ENCODE measurements at places on chromosomes 11 and 22.

- no peak for DNase-seq
Measured at GRCh38 chr11:82757660-82758357, 24.1 kb upstream of the FAM181B start.

- peak; percentile 10 for DNase-seq
Measured at GRCh38 chr22:47177334-47177815, 414.9 kb downstream of the TBC1D22A start.

GRCh38 chr11:127804747-127805400, 782.5 kb downstream of the ETS1 start:
- DNase-seq: no peak

- DNase-seq: no peak
Measured at GRCh38 chr11:57419146-57419545, 7.8 kb downstream of the SLC43A3 start.

GRCh38 chr11:126561327-126561893, 205.9 kb downstream of the ST3GAL4 start:
- no peak for DNase-seq

GRCh38 chr11:100791103-100791502, 104.0 kb downstream of the ARHGAP42 start:
- no peak for DNase-seq

- DNase-seq: no peak
Measured at GRCh38 chr11:63851364-63851763, 12.5 kb downstream of the MARK2 start.

DNA sequence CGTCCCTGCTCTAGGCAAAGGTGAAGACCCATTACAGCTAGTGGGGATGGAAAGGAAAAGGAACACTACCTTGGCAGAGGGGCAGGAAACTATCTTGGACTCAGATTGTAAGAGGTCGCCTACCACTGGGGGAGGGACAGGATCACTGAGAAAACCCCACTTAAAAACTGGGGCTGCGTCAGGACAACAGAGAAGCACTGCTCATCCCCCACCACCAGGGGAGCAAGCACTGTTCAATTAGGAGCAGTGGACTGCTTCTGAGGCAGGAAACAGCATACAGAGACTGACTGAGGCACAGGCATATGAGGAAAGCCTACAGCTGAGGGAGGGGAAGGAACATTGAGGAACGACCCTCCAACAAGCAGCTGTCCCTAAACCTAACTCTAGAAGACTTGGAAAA, 20.8 kb upstream of the DLAT start:
- DNase-seq: no peak

DNA sequence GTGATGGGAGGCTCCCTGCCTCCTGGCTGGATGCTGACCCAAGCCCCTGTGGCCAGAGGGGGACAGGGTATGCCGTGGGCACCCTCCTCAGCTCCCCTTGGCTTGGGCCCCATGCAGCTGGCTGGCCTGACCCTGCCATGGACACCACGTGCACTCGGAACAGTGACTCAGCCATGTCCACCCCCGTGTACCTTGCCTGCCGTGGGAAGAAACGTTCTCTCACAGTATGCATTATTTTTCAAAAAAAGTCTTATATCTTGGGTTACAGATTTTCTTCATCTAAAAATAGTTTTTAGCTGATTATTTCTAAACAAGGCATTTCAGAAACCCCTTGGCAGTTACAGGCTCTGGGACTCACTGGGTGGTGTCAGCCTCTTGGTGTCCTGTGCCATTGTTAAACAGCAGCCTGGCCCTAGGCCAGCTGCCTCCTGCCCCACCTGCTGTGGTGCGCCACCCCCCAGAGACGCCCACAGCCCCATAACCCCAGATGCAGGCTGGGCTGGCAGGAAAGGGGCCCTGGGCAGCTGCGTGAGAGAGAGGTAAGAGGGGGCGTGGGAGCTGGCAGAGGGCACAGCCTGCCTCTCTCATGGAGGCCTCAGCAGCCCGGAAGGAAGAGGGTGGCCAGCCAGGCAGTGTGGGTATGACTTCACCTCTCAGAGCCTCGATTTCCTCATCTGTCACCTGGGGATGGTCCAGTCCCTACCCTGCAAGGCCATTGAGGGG, 99.8 kb downstream of the MORC2 start:
- DNase-seq: peak; percentile 12

GRCh38 chr11:121553389-121553788, 100.6 kb upstream of the SORL1-AS1 start:
- DNase-seq: no peak

GRCh38 chr11:84430661-84431060, 1144.5 kb upstream of the CCDC90B start:
- DNase-seq: no peak

GRCh38 chr11:28743061-28743550, 634.9 kb downstream of the METTL15 start:
- DNase-seq: no peak

- DNase-seq: no peak
Measured at GRCh38 chr22:38406617-38407016, 48.4 kb downstream of the KCNJ4 start.

GRCh38 chr11:125959511-125959910, 13.7 kb downstream of the VSIG10L2 start:
- no peak for DNase-seq

- DNase-seq: no peak
Measured at GRCh38 chr11:115191761-115192160, 312.5 kb downstream of the CADM1 start.

GRCh38 chr11:122756417-122756816, 81.9 kb upstream of the CRTAM start:
- DNase-seq: peak; percentile 41

- no peak for DNase-seq
Measured at GRCh38 chr11:108069947-108070346, 51.4 kb upstream of the ACAT1 start.

- peak; percentile 4 for DNase-seq
Measured at GRCh38 chr22:44424359-44424682, 73.7 kb downstream of the RTL6 start.

DNA sequence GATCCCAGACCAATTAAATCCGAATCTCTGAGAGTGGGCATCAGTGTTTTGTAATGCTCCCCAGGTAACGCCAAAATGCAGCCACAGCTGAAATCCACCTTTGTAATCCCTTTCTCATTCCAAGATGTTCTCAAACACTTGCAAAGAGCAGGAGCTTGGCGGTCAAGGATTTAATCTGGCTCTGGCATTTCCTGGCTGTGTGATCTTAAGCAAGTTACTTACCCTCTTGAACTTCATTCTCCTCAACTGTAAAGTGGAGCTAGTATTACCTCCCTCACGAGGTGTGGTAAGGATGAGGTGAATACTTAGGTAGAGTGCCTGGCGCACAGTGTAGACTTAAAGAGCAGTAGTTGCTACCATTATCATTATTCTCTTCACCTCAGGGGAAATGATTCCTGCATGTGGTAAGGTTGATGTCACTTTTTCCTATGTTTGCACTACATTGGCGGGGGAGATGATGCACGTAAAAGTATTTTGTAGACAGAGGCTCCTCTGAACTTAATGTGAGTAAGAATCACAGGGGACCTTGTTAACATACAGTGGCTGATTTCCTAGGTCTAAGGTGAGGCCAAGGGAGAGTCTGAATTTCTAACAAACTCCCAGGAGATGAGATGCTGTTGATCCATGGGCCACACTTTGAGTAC, 210.4 kb upstream of the PITPNB start:
- no peak for DNase-seq

DNA sequence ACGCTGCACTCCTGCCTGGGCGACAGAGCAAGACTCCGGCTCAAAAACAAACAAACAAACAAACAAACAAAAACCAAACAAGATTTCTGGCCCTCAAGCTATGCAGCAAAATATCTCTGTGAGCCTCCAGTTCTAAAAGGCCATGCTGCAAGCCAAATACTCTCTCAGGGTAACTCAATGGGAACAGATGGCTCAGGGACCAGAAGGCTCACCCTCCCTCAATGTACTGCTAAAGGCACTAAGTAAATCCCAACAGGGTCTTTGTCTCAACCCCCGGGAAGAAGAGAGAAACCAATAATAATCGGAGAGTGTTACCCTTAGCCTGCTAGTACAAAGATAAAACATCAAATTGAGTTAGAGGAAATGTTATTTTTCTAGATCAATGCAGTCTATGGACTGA, 119.7 kb upstream of the ZC3H12C start:
- DNase-seq: no peak

DNA sequence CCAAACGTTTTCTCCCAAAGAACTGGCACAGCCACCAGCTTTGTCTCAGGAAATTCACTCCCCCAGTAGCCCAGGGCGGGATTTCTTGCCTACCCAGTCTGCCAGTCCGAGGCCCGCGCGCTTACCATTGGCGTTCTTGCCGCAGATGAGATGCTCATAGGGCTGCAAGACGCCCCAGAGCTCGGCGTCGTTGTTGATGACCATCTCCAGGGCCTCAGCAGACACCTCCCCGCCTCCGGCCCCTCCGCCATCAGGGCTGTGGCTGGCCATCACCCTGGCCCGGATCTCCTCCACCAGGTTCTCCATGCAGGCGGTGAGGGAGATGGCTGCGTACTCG, 1.3 kb downstream of the ABTB2 start:
- DNase-seq: peak; percentile 68

- no peak for DNase-seq
Measured at GRCh38 chr22:25919452-25919851, 177.5 kb downstream of the MYO18B start.

GRCh38 chr11:78223320-78223954, 34.7 kb downstream of the USP35 start:
- DNase-seq: no peak

- DNase-seq: no peak
Measured at GRCh38 chr22:24428751-24429410, 1.5 kb downstream of the ADORA2A start.

DNA sequence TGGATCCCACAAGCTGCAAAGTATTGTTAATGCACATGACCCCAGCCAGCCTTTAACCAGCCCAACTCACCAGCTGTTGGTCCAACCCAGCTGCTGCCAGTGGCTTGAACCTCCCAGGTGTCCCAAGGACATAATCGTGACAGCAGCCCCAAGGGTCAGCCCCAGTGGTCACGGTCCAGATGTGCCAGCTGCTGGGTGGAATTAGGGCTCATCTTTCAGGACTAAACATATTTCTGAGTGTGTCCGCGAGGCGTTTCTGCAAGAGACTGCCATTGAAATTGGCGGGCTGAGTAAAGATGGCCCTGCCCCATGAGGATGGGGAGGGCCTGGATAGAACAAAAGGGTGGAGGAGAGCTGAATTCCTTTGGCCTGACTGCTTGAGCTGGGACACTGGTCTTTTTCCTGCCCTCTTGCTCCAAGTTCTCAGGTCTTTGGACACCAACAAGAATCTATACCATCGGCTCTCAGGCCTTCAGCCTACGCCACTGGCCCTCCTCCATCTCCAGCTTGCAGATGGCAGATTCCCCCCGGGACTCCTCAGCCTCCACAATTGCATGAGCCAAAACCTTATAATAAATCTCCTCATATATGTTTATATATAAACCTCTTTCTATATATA, 240.2 kb downstream of the MN1 start:
- DNase-seq: no peak

DNA sequence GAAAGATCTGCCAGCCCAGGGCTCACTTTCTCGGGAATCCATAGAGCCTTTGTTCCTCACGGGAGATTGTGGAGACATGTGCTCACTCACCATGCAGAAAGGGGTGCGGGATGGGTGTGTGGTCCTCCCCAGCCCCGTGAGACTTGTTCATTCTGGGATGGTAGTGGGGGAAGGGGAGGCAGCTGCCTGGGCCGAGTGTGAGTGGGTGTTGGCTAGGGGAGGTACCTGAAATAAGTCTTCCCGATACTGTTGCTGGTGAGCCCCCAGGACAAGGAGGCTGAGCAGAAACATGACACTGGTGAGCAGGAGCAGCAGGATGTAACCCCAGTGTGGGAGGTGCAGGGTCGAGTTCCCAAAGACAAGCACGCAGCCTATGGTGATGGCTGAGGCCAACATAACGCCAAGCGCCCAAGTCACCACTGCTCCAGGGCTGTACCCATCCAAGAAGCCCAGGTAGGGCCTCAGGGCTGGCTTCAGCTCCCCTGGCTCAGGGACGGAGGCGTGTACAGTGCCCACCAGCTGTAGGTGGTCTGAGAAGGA, 2.8 kb downstream of the SLC7A4 start:
- DNase-seq: no peak

- peak; percentile 71 for DNase-seq
Measured at GRCh38 chr11:63573881-63574855, 11.0 kb upstream of the PLAAT2 start.
